CD4-positive, alpha-beta T cell treated with Interleukin-4 for 4 hours (primary cell): ENCODE measurements at places on chromosomes 6 and 20.

GRCh38 chr6:140636908-140637402, 1262.5 kb upstream of the CITED2 start:
- DNase-seq = no peak

- DNase-seq = no peak
Measured at GRCh38 chr6:105566503-105566902, 163.6 kb upstream of the PREP start.

GRCh38 chr6:5446362-5447075, 185.2 kb downstream of the FARS2 start:
- DNase-seq = no peak

DNA sequence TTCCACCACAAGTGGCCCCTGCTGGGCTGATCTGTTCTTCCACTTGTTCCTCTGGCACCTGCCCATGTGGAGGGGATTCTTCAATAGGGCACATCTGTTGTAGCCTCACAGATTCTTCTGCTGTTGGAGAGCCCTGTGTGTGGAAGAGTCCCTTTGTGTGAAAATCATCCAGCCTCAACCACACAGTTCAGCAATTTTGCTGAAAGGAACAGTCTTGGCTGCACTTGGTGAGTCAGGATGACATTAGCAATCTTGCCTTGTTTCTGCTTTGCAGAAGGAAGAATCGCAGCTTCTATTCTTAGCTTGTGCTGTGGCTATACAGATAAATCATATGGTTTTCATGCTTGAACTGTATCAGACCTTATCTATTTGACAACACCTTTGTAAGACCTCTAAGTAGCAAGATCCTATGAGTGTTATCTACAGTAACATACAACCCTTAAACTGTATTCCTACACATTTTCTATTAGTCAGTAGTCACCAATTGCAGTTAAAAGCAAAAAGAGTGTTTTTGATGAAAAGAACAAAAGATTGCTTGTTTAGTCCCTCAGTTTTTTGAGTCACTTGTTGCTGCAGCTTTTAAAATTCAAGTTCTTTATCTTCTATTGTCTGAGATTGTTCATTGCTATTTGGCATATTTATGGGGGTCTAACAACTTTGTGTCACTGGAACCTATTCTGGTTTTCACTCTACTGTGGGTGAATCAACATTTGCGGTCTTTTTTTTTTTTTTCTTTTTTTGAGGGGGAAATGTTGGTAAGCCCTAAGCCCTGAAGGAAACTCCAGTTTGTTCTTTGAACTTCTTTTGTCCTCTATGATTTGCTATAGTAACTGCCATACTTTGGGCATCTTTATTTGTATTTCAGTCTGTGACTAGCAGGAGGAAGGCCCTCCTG, 231.6 kb downstream of the TFAP2B start:
- DNase-seq = no peak

DNA sequence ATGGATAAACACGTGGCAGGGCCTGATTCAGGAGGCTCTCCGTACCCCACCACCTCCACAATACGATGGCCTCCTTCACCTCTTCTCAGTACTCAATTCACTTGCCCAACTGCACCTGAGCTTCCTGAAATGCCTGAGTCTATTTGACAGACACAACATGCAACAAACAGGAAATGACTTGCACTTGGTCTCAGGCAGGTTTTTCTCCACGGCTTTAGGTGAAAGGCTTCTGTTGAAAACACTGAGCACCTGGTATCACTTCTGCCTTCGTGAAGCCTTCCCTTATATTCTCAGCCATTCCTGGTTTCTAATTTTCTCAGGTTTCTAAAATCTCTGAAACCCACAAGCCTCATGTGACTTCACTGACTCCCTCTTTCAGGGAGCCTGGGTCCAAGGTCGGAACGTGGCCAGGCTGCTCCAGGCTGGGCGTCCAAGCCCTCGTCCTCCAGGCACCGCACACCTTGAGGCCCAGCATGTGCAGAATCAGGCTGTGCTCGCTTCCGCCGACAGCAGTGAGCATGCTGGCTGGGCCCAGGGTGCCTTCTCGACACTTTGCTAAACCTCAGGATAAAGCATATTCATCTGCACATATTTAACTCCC, 34.7 kb downstream of the TAF4 start:
- DNase-seq = peak; percentile 57

DNA sequence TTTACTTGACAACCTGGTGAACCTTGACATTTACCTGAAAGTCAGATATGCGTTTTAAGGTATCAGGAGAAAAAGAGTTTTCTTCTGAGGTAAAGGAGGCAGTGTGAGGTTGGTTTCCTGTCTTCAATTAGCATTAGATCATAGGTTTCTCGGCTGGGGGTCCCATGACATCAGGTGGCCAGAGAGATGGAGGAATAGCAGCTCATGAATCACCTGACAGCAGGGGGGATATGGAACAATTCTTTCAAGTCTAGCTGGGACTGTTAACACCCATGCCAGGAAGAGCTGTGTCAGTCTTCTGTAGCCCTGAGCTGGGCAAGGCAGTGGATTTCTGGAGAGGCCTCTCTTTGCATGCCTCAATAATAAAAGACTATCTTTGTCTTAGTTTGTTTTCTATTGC, 108.0 kb upstream of the TMEM170B start:
- DNase-seq = no peak

DNA sequence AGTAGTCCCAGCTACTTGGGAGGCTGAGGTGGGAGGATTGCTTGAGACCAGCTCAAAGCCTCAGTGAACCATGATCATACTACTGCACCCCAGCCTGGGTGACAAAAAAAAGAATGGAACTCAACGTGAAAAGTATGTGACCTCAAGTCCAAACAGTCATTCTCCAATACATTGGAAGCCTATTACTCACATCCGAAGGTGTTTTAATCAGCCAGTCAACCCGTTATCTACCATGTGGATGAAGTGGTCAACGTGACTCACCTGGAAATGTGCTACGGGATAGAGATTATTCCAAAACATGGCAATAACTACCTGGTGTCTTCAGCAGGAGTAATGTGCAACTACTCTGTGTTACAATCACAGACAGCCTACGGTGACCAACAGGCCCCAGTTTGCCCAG, 85.8 kb upstream of the TOP1 start:
- no peak for DNase-seq

DNA sequence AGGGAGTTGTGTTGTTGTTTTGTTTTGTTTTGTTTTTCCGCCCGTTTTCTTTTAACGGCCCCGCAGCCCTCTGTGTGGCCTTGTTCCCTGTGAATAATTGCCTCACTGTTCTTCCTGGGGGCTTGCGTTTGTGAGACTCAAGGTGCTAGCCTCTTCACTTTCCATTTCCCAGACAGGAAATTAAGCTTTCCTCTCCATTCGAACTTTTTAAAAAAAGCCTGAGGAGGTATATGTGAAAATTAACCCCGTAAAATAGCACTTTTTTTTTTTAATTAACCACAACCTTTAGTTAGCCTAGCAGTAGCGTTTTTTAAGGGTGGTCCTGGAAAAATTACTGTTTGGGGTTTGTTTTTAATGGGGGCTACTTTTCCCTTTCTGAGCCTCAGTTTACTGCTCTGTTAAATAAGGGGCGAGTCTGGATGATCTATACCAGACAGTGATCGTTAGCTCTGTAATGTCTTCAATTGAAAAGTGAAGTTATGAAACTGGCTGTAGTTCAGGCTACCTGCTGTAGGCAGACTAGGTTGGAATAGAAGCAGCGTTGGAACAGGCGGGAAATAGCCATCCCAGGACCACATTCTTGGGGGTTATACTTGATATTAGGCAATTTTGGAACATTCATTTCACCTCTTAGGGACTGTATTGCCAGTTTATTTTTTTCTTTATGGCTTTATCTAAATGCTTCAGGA, 1.7 kb downstream of the STX16 start:
- no peak for DNase-seq

DNA sequence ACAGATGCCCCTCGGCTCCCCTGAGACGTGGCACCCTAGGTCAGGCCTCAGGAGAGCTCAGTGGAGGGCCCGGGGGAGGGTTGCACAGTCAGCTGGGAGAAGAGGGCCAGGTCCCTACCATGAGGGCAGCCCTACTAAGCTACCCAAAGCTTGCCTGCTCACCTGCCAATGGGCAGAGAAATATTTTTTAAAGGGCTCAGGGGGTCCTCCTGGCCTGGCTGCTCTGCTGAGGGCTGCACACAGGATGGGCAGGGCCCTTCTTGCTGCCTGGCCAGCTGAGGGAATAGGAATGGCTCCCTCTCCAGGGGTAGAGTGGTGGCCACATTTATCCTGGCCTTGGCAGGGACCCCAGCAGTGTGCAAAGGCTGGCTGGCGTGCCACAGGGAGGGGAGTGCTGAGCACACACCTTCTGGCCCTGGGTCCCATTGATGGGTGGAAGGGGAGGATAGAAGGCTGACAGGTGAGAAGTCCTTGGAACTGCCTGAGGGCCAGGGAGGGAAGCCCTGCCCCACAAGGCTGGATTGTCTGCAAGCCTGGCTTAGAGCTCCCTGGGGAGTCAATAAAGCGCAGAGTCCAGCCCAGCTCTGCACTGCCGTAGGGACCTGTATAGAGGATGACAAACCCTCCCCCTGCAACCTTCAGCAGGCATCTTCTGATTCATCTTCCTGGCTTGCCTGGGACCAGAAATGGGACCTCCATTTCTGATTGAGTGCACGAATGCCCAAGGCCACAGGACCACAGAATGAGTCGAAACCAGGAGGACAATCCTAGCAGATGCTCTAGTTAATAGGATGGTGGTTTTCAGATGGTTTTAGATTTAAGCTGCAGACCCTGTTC, 62.1 kb downstream of the NOL4L start:
- DNase-seq = no peak

DNA sequence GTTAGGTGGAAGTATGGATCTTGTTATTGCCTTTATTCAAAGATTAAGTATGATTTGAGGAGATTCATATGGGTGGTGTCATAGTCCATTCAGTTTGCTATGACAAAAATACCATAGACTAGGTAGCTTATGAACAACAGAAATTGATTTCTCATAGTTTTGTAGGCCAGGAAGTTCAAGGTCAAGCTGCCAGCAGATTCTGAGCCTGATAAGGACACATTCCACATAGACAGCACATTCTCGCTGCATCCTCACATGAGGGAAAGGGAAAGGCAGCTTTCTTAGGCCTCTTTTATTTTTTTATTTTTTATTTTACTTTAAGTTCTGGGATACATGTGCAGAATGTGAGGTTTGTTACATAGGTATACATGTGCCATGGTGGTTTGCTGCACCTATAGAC, 27.7 kb downstream of the ME1 start:
- DNase-seq = no peak

DNA sequence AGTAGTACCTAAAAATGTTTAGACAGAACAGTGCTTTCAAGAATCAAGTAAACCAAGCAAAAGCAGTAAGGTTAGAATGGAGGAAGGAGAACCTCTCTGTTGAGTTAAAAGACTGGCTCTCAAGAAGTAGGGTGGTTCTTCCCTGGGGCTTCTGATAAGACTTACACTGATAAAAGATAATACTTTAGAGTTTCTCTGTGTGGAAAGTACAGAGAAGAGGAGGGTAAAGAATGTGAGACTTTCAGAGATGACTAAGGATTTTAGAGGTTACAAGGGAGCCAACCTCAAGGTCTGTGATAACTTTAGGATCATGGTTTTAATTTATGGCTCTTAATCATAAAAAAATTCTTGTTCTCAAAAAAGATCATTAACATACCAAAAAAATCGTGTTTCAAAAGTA, 30.9 kb upstream of the ALDH8A1 start:
- no peak for DNase-seq

DNA sequence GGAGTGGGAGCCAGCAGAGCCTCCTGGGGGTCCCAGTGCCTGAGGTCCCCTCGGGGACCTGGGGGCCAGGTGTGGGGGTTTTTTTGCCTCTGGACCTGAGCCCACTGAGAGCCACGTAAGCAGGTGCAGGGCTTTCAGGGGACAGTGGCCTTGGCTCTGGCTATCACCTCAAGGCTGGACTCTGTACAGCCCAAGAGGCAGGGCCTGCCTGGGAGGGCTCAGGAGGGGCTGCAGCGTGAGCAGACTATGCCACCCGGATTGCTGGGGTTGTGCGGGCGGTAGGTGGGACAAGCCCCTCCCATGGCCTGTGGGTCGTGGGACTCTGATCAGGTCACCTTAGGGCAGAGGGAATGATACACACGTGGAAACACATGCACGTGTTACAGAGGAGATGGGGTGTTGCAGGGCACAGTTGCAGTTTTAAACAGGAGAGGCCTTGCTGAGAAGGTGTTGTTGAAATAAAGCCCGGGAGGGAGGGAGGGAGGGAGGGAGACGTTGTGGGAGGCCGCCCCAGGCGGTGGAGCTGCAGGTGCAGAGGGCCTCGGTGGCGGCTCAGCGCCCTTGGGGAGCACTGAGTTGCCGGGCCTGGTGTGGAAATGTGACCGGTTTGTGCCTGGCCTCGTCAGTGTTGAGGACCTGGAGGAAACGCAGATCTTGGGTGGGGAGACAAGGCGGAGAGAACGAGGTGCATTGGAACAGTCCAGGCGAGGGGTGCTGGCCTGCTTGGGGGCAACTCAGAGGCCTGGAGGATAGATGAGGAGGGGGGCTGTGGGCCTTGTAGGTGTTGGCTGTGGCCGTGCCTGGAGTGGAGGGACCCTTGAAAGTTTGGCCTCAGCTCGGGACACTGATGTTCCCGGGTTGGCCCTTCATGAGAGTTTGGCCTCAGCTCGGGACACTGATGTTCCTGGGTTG, 2.3 kb downstream of the TCEA2 start:
- no peak for DNase-seq

GRCh38 chr6:43708860-43709653, 21.5 kb upstream of the MRPS18A start:
- DNase-seq = no peak

- DNase-seq = no peak
Measured at GRCh38 chr6:43506171-43506570, 4.0 kb downstream of the LRRC73 start.

- DNase-seq = no peak
Measured at GRCh38 chr6:122651031-122651430, 40.8 kb downstream of the PKIB start.
